ENCODE measurements at places on chromosomes 7 and 10. TPM values are rescaled to one million over a fixed set of nuclear protein-coding genes. Genes with fewer than 3 reads are reported as not detected.

MSMB gene
- not detected for total RNA-seq

PDE6C gene
- total RNA-seq: not detected

LCOR gene
- 19.4 TPM for total RNA-seq

AKR1C2 gene
- 8.6 TPM for total RNA-seq

ANKRD30A gene
- total RNA-seq: not detected

DOCK4 gene
- 37.2 TPM for total RNA-seq

ARHGAP19 gene
- total RNA-seq: 12.3 TPM

ERCC6 gene
- total RNA-seq: 43.1 TPM

ZNF853 gene
- total RNA-seq: 0.07 TPM

DNA sequence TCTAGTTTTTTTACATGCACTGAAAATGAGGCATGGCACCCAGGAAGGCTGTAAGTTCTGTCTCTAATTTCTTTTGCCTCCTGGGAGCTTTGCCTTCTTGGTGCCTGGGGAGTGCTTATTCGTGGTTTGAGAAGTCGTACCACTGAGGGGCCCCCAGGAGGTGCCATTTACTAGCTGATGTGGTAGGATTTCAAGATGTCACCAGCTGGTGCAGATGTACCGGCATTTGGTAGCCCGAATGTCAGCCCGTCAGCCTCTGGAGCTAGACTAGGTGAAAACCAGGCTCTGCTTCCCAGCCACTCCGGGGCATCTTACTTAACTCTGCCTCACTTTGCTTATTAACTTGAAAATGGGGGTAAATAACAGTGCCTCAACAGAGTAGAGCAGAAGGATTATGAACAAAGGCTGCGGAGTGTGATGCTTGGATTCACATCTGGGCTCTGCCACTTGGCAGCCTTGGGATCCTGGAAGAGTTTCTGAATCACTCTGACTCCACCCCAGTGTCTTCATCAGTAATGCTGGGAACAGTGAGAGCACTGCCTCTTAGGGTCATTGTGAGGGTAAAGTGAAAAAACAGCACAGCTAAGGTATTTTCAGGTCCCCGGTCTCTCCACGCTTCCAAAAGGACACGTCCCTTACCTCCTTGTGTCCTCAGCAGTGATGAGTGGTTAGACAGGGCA lies 31.4 kb upstream of the BTBD16 start:
- DNase-seq: no peak

- no peak for DNase-seq
Observed at GRCh38 chr7:1114088-1114487, 26.2 kb downstream of the GPER1 start.

DNA sequence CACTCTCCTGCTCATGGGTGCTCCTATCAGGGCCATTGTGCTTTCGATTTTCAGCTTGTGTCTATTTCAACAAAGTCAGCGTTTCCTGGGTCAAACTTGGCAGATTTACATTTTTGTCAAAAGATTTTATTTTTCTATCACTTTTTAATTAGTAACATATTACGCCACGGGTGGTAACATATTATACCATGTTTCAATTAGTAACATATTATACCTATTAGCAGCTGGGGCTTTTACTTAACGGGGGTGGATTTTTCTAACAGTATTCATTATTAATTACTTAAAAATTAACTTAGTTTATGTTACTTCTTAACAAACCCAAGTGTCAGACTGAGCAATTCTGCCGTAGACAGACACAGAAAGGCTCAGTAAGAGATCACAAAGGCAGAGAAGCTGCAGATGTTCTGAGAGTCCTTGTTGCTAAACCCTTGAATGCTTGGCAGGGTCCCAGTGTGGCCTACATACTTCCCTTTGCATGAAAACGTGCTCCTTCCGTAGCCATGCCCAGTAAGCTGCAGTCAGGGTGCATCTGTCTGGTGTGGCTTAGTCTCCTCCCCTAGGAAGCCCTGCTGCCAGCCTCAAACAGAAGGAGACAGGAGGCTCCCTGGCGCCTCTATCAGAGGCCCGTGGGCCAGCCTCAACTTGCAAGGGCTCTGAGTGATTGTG lies 263.1 kb upstream of the CXCL12 start:
- DNase-seq: no peak

DNA sequence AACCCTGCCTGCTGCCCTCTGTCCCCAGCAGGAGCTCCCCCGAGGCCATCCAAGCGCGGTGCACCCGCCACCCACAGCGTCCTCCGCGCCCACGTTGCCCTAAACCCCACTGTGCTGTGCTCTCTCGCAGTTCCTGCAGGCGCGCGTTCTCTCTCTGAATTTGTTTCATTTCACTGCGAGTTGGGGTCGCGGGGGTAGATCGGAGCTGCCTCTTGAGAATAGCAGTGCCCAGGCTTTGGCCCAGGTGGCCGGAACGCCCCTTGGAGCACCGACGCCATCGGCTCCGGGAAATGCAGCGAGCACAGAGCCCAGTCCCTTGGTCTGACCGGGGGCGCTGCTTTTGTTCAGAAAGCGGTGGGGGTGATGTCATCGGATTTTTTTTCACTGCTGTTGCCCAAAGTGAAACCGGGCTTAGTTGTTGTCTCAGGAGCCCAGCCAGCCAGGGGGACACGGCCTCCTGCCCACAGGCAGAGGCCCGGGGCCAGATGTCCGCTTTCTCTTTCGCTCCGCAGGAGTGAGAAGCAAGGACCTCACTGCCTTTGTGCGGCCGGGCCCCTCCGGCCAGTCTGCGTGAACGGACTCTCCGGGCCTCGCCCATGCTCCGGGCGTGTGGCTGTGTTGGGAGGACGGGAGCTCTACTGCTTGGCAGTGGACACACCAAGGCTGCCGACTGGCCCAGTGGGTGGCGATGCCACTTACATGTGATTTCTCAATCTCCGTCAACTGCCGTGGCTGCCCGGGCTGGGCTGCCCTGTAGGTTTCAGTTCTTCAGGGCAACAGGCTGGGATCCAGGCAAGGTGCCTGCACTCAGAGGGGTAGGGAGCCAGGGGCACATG lies 43.1 kb downstream of the FOXK1 start:
- DNase-seq: no peak

DNA sequence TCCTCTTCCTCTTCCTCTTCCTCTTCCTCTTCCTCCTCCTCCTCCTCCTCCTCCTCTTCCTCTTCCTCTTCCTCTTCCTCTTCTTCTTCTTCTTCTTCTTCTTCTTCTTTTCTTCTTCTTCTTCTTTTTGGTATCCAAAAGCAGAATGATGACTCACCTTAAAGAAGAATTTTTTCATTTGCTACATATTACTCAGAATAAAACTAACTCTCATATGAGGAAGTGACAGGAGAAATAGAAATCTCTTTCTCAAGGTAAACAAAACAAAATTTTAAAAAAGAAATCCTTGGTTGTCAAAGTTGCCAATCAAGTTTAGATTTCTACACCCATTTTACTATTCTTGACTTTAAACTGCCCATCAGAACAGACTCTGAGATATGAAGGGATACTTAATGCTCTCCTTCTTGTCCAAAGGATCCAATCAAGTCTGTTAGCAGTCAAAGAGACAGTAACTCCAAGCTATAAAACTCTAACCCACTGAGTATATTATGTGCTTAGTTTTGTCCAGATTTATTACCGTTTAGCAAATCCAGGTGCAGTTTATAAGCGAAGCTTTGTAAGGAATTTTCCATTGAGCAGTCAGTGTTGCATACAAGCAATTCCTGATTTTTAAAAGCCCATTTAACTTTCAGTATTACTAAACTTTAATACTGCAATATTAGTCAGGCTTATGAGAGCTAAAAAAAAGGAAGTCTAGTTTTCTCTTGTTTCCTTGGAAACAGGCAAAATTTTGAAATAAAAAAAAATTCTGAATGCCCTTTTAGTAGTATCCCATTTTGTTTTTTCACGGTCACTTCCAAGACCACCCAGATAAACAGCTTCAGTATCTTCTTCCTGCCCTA lies 43.1 kb upstream of the SNX13 start:
- DNase-seq: no peak

DNA sequence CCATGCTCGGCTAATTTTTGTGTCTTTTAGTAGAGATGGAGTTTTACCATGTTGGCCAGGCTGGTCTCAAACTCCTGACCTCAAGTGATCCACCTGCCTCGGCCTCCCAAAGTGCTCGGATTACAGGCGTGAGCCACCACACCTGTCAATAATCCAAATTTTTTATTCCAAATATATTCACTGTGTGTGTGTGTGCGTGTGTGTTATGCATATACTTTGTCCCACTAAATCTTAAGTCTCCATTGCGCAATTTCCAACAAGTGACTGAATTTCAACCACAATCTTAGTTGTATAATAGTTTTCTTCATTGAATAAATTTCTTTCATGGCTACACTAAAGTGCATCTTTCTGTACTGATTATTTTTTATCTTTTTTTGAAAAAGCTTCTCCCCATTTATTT lies 2.7 kb downstream of the KRIT1 start:
- no peak for DNase-seq

DNA sequence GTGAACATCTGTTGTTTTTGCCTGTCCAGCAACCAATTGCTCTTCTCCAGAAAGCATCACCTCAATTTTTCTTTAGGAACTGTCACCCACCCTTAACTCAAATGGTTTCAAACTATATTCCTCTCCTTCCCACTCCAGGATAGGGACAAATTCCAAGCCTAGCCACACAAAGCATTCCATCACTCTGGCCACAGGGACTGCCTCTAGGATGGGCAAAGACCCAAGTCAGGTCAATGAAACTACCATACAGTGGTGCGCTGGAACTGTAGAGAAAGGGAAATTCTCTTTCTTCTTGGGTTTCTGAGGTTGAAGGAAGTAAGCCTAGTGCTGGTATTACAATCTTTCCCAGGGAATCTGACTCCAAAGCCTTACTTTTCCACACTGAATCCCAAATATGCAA lies 3.6 kb downstream of the MICU1 start:
- no peak for DNase-seq

GRCh38 chr7:7702826-7703225 lies 15.6 kb downstream of the RPA3 start:
- no peak for DNase-seq

DNA sequence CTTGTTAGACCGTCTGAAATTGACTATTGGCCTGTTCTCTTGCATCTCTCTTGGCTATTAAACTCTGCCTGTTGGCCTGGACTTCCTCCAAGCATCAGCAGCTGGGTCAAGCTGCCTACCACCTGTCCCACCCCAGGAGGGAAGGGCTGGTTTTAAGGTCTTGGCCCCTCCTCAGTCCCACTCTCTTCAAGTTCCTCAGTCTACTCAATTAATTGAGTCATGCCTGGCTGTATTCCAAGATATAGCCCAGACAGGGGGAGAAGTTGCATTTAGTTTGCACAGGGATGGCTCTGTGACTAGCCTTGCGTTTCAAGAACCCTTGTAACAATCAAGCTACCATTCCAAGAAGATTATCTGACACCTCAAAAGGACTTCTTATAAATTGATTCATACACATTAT lies 113.8 kb upstream of the GLI3 start:
- DNase-seq: no peak

DNA sequence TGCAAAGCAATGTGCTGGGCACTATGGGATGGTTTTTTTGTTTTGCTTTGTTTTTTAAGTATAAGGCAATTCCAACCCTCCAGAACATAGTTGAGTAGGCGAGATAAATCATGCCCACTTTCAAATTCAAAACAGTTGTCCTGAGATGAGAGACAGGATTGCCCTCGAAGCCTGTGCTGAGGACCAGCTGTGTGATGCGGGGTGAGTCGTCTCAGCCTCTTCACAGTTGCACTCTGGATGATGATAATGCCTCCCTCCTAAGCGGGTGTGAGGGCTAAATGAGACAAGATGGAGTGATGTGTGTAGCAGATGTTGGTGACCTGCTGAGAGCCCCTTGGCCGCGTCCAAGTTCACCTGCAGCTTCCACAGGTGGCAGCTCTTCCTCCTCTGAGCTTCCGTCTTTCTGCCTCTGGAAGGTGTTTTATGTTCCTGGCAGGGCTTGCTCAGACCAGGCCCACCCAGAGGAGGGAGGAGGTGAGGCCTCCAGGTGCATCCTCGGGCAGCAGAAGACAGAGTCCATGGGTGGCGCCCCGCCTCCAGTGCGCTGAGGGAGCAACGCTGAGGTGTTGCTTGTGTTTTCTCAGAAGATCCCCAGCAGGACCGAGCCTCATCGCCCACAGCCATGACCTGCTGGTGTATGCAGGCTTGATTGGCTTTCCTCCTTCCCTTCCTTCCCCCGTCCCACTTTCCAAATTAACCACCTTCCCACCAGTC lies 30.6 kb downstream of the ECHDC3 start:
- DNase-seq: no peak

- no peak for DNase-seq
Observed at GRCh38 chr10:32889631-32890212, 68.3 kb downstream of the ITGB1 start.

DNA sequence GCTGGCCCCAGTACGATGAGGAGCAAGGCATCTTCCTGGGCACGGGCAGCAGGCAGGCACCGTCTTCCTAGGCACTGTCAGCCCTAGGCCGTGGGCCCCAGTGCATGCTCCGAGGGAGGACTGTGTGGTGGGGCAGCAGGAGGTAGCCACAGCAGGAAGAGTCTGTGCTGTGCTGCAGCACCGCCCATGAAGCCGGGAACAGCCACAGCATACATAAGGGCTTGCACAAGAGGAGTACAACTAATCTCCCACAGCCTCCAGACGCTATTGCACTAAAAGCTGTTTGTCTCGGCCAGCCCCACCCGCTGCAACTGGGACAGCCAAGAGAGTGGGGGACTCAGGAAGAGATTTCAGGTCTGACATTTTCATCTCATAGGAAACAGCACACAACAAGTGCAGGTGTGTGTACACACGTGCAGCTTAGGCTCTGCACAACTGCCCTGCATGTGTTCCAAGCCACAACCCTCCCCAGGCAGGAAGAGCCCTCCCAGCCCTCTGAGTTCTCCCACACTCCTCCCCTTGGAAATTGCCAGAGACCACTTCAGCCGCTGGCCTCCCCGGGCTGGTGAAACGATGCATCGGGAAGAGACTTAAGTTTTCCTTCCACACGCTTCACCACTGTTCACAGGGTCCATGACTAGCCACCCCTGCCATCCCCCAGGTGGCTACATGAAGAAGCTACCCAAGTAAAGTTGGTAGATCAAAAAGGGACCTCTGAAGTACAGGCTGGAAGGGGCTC lies 88.1 kb upstream of the DDC start:
- no peak for DNase-seq

- DNase-seq: no peak
Observed at GRCh38 chr10:97333351-97333600, 1.3 kb downstream of the FRAT2 start.

GRCh38 chr7:47572939-47573757 lies 8.8 kb downstream of the TNS3 start:
- no peak for DNase-seq

DNA sequence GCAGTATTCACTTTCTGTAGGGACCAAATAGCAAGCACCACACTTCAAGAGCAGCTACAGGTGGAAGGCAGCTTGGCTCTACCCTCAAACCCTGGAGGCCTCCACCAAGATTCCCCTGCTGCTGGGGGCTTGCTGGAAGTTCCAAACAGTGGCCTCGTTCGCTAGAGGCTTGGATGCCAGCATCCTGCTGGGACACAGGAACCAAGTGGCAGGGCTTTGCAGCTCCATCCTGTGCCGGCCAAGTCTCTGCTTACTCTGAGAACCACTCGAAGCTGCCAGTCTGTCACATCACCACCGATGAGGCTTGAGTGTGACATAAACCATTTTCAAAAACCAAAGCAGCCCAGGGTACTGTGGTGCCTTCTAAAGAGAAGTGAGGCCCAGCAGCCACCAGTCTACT lies 69.2 kb upstream of the UNC5B start:
- DNase-seq: no peak

All from foreskin keratinocyte (primary cell).